GM06990 (cell line): ENCODE measurements at places on chromosomes 1 and 21.

DNA sequence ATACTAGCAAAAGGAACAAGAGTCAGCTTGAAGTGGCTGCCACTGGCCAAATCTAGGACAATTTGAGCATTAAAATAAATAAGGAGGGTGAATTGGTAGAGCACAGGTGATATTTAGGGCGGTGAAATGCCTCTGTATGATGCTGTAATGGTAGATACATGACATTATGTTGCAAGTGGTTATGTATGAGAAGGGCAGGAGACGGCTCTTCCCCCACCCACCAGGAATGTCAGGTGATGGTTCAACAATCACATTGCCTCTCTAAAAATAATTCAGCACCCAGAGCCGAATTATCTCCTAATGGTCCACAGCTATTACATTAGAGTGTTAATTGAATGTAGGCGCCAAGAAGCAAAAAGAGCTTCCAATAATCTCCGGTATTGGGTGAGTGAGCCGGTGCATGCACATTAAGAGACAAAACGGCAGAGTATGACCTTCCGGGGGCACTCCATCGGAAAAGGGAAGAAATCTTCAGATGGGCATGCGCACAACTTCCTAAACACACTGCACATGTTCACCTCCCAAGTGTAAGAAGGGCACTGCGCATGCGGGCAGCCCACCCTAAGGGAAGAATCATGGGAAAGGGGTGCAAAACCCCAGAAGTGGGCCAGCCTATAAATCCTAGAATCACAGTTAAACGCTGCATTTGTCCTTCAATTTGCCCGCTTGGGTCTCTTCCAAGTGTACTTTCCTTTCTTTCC, 6.8 kb upstream of the IFNAR1 start:
- no peak for DNase-seq

- no peak for DNase-seq
Measured at GRCh38 chr1:159170639-159171038, 776 bp upstream of the CADM3 start.

GRCh38 chr1:907611-908451, 15.9 kb upstream of the SAMD11 start:
- peak; percentile 3 for DNase-seq

DNA sequence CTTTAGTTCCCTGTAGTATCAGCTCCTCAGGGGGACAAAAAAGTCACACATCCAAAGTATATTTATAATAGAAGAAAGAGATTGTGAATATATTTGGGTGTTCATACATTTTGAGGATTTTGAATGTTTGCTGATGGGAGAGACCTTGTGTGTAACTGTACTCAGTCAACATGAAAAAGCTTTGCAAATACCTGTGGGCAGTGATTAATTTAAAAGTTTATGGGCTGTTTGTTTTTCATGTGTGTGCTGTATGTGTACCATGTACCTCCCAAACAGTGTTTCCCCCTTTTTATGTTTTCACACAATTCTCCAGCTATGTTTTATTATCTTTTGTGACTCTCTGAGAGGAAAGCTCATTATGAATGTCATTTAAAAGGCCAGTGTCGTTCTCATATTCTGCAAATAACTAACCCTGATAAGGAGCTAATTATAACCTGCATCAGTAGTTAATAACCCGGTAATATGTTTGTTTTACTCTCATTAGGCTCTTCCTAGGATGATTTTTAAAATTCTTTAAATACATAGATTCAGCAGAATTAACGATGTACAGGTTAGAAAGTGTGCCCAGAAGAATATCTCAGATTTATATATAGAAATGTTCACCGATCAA, 271.5 kb downstream of the NFIA start:
- DNase-seq, result no peak

DNA sequence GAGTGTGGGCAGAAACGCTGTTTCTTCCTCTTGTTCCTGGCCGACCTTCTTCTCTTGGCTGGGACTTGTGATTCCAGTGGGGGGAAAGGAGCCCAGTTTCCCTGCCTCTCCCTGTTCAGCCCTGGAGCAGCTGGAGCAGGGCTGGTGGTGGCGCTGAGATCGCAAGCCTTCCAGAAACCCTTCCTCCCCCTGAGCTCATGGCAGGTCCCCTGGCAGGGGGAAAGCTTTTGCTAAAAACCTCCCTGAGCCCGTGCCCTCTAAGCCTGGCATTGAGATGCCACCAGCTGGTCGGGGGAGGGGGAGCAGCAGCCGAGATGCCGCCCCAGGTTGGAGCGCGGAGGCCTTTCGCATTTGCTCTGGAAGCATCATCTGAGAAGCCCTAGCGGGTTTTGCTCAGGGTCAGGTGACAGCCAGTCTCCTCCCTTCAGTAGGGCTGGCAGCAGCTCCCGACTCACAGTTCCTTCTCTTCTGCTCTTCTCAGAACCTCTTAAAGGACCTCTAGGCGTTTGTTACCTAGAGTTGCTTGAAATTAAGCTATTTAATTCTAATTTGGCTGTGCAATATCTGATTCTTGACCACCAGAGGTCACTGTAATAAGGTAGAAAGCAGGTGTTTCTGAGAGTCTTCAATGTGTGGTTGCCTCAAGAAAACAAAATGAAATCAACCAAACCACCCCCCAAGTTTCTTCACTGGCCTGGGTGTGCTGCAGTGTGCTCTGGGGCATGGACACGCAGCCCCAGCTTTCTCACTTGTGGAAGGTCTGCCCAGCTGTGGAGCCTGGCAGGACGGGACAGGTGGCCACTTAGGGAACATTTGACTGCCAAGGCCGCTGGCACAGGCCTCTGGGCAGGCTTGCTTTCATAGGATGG, 257.3 kb downstream of the CAMTA1 start:
- peak; percentile 14 for DNase-seq
